ENCODE measurements at places on chromosomes 16 and 17.

GRCh38 chr16:73504591-73505575 is 457.0 kb upstream of the ZFHX3 start:
- no peak for DNase-seq

DNA sequence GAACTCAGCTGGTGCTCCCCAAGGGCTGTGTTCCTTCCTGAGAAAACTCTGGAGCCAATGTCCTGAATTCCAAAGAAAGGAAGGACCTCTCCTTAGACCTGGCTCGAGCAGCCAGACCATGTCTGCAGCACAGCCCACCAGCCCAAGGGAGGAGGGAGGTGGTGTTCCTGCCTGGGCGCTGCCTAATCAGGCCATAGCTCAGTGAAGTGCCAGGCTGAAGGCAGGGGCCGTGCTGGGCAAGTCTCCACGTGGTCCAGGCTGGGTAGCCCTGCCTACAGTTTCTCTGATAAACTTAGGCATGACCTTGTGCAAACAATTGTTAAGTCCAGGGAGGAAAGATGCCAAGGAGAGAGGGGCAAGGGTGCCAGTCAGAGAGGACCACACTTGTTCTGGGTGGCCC is 76.8 kb downstream of the MPRIP start:
- DNase-seq = no peak

DNA sequence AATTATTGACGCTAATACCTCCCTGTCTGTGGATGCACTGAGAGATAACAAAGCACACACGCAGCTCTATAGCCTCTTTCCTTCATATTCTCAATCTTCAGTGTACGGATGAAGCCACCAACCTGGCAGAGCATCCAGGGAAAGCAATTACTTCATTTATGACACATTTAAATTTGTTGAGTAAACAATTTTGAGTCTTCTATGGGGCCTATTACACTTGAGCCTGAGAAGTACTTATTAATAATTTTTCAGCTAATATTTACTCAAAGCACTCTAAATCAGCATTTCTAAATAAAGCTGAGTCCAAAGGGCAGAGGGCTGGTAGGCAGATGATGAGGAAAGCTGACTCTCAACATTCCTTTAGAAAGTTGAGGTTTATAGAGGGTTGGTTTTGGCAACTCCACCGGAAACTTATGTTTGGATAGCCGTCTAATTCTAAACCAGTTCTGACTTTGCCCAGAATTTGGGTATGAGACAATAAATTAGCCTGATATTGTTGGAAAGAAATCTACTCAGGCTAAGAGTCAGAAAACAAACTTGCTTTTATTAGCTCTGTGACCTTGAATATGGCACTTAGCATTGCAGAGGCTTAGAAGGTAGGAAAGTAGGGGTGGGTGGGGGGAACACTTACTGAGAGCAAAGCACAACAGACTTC is 643.5 kb downstream of the CDH11 start:
- no peak for DNase-seq

GRCh38 chr16:57611181-57611580 is 17.2 kb upstream of the ADGRG1 start:
- no peak for DNase-seq

DNA sequence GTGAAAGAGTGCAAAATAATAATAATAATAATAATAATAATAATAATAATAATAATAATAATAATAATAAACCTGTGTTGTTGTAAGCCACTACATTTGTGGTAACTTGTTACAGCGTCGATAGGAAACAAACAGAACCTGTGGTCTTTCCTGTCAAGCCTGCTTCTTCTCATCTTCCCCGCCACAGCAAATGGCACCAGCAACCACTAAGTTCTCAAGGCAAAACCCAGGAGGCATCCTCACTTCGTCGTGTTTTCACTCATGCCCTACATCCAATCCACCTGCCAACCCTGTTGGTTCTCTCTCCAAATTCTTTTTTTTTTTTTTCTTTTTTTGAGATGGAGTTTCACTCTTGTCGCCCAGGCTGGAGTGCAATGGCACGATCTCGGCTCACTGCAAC is 34.2 kb downstream of the ITGAE start:
- no peak for DNase-seq

GRCh38 chr17:65404761-65405160 is 156.7 kb downstream of the AXIN2 start:
- no peak for DNase-seq

DNA sequence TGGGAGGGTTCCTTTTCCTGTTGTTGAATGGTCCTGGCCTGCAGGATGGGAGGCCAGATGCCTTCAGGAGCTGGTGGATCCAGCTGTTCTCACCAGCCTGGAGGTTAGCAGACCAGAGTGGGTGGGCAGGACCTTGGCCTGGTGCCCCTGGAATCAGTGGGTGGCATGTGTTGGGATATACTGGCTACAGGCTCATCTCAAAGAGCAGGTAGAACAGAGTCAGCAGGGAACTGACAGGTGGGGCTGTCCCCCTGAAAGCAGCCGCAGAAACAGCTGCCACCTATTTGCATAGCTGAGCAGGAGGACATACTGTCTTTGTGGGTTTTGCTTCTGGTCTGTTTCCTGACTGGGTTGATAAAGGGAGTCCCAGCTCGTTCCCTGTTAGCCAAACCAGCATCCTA is 144.1 kb downstream of the RAB11FIP4 start:
- DNase-seq = no peak

- DNase-seq = no peak
These were observed 7.1 kb upstream of the CMTM4 start for GRCh38 chr16:66703406-66704215.

DNA sequence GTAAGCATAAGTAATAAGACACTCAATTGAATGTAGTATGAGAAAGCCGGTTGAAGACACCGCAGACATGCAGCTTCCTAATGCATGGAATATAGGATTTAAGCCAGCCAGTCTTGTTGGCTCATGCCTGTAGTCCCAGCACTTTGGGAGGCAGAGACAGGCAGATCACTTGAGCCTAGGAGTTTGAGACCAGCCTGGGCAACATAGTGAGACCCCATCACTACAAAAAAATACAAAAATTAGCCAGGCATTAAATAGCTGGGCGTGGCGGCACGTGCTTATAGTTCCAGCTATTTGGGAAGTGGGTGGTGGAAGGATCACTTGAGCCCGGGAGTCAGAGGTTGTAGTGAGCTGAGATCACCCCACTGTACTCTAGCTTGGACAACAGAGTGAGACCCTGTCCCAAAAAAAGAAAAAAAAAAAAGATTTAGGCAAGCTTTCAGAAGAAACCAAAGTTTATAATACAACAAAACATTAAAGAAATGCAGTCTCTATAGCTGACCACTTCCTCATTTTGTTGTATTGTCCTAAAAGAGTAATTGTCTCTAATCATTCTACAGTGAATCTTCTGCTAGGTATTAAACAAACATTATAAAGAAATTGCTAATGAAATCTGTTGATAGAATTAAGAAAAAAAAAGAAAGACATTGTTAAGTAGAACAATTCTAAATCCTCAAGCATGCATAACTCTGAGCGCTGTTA is 68.6 kb upstream of the KIFC3 start:
- DNase-seq = no peak

- DNase-seq = no peak
These were observed 49.3 kb upstream of the USP7 start for GRCh38 chr16:9012848-9013507.

DNA sequence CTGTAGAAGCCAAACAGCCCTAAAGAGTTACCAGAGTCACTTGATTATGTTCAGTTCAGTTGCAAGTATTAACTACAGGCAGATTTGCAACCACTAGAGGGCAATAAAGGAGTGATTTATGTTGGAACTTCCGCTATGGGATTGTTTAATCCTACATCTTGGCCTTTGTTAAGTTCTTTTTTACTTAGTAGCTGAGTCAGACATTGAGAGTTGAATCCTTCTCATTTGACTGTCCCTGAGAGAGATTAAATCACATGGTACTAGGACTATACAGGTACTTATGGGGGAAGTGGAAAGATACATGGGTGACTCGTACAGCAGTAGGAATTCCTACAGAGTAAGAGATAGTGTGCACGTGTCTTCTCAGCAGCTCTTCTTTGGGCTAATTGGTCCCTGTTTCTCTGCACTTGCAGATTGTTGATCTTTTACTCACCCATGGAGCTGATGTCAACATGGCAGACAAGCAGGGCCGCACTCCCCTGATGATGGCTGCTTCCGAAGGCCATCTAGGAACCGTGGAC is 40.3 kb downstream of the CYB561 start:
- DNase-seq = no peak

DNA sequence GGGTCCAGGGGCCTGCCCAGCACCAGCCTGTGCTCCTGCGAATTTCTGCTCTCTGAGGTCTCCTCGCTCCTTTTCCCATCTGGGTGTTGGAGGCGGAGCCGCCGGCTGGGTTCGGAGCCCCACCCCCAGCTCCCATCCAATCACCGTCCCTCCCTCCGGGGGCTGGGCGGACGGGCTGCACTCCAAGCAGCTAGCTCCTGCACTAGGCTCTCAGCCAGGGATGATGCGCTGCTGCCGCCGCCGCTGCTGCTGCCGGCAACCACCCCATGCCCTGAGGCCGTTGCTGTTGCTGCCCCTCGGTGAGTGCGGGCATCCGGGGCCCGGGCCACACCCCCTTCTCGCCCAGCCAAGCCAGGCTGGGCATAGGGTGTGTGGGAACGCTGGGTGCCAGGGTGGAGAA is at the start of gene NRN1L:
TSS of gene NRN1L (plus strand) at position 202 of the 400 bp plus-strand sequence. CDS start at position 221, 19 bp downstream.
- DNase-seq = no peak

- no peak for DNase-seq
These were observed 63.4 kb downstream of the ADCY9 start for GRCh38 chr16:4052801-4053293.

GRCh38 chr16:88566158-88566557 is 4.0 kb upstream of the ZC3H18 start:
- no peak for DNase-seq

DNA sequence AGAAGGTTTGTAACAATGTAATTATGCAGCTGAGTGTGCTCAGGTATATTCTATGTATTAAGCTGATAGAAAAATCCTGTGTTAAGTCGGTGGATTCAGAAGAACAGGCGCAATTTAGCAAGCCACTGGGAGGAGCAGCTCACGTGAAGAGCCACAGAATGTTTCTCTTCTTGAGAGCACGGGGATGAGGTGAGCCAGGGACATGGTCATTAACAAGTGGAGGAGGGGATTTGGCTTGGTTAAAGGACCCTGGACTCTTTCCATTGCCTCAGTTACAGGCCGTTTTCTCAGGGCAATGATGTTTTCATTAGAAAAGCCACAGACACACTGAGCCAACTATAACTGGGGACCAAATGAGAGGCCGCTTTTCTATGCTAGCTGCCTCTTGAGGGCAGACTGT is 178.7 kb downstream of the SNX29 start:
- no peak for DNase-seq

All from NCI-H187 treated with DMSO at 0.1 percent for 48 hours (cell line).